ENCODE measurements at places on chromosomes 5 and 9.

GRCh38 chr5:5179597-5179996, 39.5 kb downstream of the ADAMTS16 start:
- no peak overlapping the region for H3K27ac ChIP-seq
- H3K4me1 ChIP-seq = peaks cover 32% of the 10 kb centered on the region
- no peak for DNase-seq
- H3K36me3 ChIP-seq = no peaks in the 10 kb centered on the region

GRCh38 chr9:34203275-34203991, 24.6 kb downstream of the UBAP1 start:
- H3K27ac ChIP-seq = peak overlapping the region; percentile 67
- H3K4me1 ChIP-seq = peaks cover 4% of the 10 kb centered on the region
- peaks cover 10% of the 10 kb centered on the region for H3K36me3 ChIP-seq
- no peak overlapping the region for H3K4me3 ChIP-seq

DNA sequence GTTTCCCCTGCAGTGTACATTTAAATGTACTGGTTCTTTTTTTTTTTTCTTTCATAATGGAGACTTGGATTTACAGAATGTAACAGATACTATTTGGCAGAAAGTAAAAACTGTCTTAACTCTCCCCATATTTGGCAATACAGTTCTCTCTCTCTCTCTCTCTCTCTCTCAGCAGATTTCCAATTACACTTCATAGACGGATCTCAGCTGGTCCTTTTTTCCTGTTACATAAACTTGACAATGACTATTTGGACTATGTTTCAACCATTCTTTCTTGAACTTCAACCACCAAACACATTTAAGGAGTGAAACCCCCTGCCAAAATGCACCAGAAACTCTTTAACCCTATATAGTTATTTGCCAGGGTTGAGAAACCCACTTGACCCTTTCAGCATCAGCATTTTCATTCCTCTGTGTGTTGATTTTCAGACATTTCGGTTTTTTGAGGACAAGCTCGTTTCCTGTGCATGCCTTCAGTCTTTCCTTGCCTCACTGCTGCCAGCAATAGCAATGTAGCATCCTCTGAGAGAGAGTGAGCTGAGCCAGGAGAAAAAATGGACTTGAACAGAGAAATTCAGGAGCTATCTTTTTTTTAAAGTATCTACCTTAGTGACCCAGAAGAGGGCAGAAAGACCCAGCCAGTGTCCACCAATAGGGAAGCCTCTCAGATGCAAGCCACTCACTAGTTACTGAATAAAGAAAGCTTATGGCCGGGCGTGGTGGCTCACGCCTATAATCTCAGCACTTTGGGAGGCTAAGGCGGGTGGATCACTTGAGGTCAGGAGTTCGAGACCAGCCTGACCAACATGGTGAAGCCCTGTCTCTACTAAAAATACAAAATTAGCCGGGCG, 26.0 kb upstream of the GNA14 start:
- H3K27me3 ChIP-seq = no peaks in the 10 kb centered on the region
- DNase-seq = no peak
- H3K4me3 ChIP-seq = no peak overlapping the region

- H3K27me3 ChIP-seq = peaks cover 14% of the 10 kb centered on the region
- no peaks in the 10 kb centered on the region for H3K36me3 ChIP-seq
- H3K4me1 ChIP-seq = peaks cover 13% of the 10 kb centered on the region
- no peak for DNase-seq
- H3K4me3 ChIP-seq = no peak overlapping the region
These were observed 12.6 kb upstream of the GNAQ start for GRCh38 chr9:78044189-78044588.

DNA sequence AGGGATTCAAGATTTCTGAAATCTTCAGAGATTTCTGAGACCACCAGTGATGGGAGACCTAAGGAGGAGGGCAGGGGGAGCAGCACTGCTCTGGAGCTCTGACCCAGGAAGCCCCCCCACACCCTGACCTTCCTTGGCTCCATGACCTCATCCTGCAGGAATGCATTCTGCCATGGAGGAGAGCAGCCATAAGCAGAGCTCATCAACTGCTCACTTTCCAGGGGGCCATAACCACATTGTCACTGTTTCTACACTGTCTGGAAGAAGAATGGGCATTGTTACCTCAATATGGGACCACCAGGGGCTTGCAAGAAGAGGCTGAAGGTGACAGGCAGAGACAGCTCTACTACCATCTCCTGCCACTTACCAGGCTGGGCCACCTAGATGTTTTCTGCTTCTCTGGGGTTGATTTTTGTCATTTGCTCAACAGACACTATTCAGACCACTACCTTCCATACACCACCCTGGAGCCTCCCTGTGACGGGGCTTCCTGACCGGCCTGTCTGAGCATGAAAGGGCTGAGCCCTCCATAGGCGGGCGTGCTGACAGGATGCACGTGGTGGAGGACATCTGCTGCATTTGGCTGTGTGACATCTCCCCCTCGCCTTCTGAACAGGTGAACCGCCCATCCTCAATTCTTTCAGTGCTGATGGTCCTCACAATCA, 2.3 kb upstream of the TSC1 start:
- no peaks in the 10 kb centered on the region for H3K36me3 ChIP-seq
- no peaks in the 10 kb centered on the region for H3K27me3 ChIP-seq
- H3K4me3 ChIP-seq = peak overlapping the region; percentile 99
- no peak for DNase-seq

DNA sequence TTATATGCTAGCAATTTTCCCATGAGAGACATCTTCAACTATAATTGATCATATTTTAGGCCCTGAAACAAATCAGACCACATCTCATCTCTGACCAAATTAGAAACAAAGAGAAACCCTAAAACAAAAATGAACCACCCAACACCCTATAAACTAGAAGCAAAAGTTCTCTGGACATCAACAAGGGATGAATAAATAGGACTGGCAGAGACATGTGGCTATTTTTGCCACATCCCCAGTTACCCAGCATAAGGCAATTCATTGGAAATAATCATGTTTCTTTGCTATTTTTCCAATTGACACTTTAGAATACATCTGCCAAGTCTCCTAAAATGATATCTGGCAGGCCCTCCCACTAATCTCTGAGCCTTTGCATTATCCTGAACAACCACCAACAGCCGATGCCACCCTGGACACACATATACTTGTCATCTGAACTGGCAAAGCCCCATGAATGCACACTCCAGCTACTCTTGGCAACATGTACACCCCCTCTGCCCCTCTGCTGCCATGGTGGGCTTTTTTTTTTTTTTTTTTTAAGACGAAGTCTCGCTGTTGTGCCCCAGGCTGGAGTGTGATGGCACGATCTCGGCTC, 53.5 kb upstream of the EQTN start:
- DNase-seq = no peak
- H3K27me3 ChIP-seq = no peaks in the 10 kb centered on the region
- no peak overlapping the region for H3K4me3 ChIP-seq

GRCh38 chr9:84154320-84154719, 173.7 kb downstream of the RMI1 start:
- H3K27me3 ChIP-seq = no peaks in the 10 kb centered on the region
- no peak for DNase-seq
- no peaks in the 10 kb centered on the region for H3K36me3 ChIP-seq
- H3K27ac ChIP-seq = no peak overlapping the region
- no peak overlapping the region for H3K4me3 ChIP-seq

- H3K4me3 ChIP-seq = no peak overlapping the region
- no peaks in the 10 kb centered on the region for H3K36me3 ChIP-seq
- H3K27me3 ChIP-seq = no peaks in the 10 kb centered on the region
- no peak for DNase-seq
These were observed 239.3 kb upstream of the GRIN3A start for GRCh38 chr9:101977614-101978210.

Measured in type B pancreatic cell (in vitro differentiated cells).